ENCODE measurements at places on chromosomes 13 and 19. TPM values are rescaled to one million over a fixed set of nuclear protein-coding genes. Genes with fewer than 3 reads are reported as not detected.
A peak's percentile ranks its signal among the peaks of the same experiment; 100 is the strongest.

DNA sequence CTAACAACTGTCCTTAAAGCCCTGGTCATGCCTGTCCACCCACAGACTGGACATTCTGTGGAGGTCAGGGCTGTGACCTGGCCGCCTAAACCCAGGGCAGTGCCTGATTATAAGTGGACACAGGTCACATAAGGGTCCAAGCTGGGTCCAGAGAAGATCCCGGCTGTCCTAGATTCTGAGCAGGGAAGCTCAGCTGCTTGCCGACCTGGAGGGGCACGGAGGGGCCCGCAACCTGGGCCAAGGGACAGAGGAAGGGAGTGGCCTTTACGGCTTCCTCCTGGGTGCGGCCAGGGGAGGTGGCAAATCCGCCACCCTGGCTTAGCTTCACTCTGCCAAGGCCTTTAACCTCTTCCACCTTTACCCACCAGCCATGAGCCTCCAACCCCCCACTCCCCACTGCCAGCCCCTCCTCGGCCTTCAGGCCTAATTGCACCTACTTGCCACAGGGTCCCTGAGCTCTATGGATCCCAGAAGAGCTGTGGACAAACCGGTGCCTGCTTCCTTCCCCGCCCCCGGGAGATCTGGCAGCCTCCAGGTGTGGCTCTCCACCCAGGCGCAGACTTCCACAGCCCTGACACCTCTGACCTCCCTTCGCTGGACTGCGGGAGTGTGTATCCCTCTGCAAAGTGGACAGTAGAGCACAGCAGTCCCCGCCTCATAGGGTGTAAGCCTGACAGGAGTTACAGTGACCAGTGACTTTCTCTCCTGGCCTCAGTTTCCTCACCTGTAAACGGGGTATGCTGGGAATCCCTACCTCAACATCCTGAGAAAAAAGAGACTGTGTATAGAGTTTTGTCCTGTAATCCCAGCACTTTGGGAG, 1.7 kb downstream of the CD320 start:
- no peak for ATAC-seq

GRCh38 chr13:32660227-32660626, 74.0 kb downstream of the PDS5B start:
- no peak for ATAC-seq

DNA sequence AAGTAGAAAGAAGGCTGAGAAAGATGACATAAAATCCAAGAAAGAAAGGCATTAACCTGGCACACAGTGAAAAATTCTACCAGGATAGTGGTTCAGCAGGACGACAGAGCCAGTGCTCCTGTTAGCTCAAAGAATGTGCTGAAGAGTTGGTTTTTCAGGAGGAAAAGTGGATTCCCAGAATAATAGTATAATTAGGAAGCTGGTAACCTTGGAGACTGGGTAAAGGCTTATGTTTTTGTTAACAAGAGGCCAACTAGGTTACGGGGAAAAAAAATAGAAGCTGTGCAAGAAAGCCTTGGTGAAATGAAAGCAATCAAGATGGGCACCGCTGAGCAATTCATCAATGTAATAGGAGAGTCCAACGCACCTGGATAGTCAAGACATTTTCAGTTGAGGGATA, 54.7 kb downstream of the SLC15A1 start:
- ATAC-seq: no peak

DNA sequence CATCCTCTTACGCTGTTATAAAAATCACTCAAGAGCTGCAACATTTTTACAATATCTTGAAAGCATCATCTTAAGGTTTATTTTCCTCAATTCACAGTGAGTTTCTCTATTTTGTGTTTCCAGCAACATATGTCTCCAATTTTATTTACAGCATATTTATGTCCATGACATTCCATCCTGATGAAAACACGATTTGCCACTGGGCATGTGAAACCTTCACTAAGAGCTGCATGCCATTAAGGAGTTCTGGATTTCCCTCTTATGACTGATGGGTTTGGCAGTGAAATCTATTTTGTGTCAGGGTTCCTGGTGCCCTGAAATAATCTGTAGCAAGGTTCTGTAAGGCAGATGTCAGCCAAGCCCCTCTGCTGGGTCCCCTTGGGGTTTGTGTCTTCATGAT, 527.6 kb upstream of the KLF12 start:
- no peak for ATAC-seq

- no peak for ATAC-seq
These were observed 57.5 kb upstream of the NPAS1 start for GRCh38 chr19:46962030-46962570.

The KLK12 gene
- 153 TPM for total RNA-seq

GRCh38 chr13:42395086-42395821, 123.3 kb downstream of the AKAP11 start:
- ATAC-seq: no peak

- ATAC-seq: no peak
These were observed 58.8 kb downstream of the SLC10A2 start for GRCh38 chr13:103007427-103007762.

GRCh38 chr13:40221460-40222201, 444.8 kb downstream of the FOXO1 start:
- peak; percentile 67 for ATAC-seq

GRCh38 chr13:96994017-96994857, at the start of gene OXGR1:
OXGR1 (minus strand) TSS chr13:96994476; CDS start chr13:96987759, 6,717 bp downstream.
- peak; percentile 36 for ATAC-seq

- ATAC-seq: no peak
These were observed 19.6 kb upstream of the CCNA1 start for GRCh38 chr13:36412736-36413135.

DNA sequence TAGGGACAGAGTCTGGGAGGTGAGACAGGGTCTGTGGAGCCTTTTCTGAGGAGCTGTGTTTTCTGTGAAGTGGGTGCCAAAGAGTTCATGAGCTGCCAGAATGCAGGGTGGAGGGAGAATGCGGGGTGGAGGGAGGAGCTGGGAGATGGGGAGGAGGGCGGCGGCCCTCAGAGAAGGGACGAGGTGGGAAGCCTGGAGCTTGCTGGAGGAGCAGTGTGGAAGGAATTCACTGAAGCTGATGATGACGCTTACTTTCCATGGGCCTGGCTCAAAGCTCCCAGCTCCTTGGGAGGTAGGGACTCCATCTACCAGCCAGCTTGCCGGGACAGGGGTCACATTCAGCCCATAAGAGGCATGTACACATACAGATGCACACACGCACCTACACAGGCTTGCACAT, 62.5 kb downstream of the MCF2L start:
- no peak for ATAC-seq

- no peak for ATAC-seq
These were observed 594 bp downstream of the ZNF146 start for GRCh38 chr19:36215276-36216123.

DNA sequence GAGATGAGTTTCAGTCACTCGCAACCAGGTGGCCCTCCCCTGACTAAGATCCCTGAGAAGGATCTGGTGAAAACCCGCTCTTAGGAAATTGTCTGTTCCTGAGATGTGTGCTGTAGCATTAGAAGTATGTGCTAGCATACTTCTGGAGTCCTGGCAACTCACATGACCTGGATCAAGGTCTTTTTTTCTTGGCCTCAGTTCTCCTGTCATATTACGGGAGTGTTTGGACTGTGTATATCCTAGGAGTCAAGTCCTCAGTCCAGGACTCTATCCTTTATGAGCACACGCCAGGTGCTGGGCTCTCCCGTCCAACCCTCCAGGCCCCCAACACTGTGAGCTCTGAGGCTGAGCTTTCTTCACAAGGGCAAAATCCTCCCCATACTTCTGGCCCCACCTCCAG, 156.4 kb downstream of the UQCRFS1 start:
- no peak for ATAC-seq

The ZNF229 gene
- 1.1 TPM for total RNA-seq

The ZNF491 gene
- total RNA-seq: 0.20 TPM

GRCh38 chr19:53881482-53882390, at the start of gene PRKCG:
PRKCG (plus strand) TSS chr19:53882197; CDS start chr19:53882495, 298 bp downstream.
- no peak for ATAC-seq
